ENCODE measurements at places on chromosomes 13 and 19. TPM values are rescaled to one million over a fixed set of nuclear protein-coding genes. Genes with fewer than 3 reads are reported as not detected.

The STAP2 gene
- total RNA-seq: 2.2 TPM

The MED4 gene
- 26.7 TPM for total RNA-seq

The PGPEP1 gene
- total RNA-seq: 53.7 TPM

The PCDH9 gene
- total RNA-seq: 3.8 TPM

The CDX2 gene
- not detected for total RNA-seq

The PRKD2 gene
- 17.4 TPM for total RNA-seq
